Suprapubic skin (tissue), 4 donors: ENCODE measurements at places on chromosomes 13 and 19. TPM values are rescaled to one million over a fixed set of nuclear protein-coding genes. Genes with fewer than 3 reads are reported as not detected.
A peak's percentile ranks its signal among the peaks of the same experiment; 100 is the strongest.

ZNF701 gene
- 11.7 TPM for total RNA-seq

TMEM86B gene
- total RNA-seq = 3.5 TPM

PDX1 gene
- not detected for total RNA-seq

ARHGAP45 gene
- total RNA-seq = 13.4 TPM

POSTN gene
- total RNA-seq = 351 TPM

DNA sequence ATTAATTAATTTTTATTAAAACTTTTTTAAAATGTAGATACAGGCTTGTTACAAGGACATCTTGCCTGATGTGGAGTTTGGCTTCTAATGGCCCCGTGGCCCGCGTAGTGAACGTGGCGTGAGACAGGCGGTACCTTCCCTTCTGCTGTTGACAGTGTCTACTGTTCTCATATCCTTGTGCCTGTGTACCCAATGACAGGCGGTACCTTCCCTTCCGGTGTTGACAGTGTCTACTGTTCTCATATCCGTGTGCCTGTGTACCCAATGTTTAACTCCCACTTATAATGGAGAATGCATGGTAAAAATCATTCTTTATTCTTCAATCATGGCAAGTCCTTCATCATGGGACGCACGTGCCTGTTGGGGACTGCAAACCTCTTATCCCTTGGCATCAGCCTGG lies 79.1 kb upstream of the ZNF835 start:
- no peak for DNase-seq

DNA sequence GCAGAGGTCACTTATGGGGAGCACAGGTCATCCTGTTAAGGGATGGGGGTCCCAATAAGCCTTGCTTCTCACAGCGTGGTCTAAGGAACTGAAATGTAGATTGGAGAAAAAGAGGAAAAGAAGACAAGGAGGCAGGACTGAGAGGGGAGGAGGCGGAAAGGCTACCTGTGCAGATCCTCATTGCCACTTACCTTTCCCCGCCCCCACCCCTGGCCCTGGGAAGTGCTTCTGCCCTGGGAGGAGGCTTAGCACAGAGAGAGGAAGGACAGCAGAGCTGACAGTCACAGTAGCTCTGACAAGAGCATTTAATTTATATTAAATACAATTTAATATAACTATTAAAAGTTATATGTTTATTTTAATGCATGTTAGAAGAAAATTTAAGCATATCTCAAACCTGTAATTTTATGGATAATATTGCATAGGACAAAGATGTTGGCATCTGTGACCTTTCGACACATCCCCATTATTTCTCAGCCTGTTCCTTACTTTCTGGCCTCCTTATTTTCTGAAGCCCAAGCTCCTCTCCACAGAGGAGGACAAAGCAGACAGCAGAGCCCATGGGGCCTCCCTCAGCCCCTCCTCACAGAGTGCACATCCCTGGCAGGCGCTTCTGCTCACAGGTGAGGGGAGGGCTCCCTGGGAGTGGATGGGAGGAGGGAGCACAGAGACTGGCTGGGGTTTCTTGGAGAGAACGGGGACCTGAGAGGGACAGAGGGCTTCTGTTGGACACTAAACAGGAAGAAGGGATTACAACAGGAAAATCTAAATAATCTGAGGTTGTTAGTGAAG lies 23.4 kb downstream of the CEACAM21 start:
- DNase-seq = no peak

- DNase-seq = no peak
Observed at GRCh38 chr13:25171517-25172302, at the start of gene AMER2. Gene AMER2, minus strand, starts transcription at chr13:25172288. Its CDS starts 669 bp downstream, at chr13:25171619.

- no peak for DNase-seq
Observed at GRCh38 chr19:45475537-45476291, 7.9 kb downstream of the FOSB start.

DNA sequence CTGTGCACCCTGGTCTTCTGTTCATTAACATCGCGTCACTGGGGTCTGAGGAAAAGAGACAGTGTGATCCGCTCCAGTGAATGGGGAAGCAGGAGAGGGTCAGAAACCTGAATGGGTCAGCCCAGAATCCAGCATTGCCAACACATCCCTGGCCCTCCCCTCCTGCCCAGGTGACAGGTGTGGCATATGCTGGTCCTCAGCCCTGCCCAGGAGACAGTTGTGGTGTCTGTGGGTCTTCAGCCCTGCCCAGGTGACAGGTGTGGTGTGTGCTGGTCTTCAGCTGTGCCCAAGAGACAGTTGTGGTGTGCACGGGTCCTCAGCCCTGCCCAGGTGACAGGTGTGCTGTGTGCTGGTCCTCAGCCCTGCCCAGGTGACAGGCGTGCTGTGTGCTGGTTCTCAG lies 8.0 kb downstream of the TFDP1 start:
- peak; percentile 40 for DNase-seq
